CD4-positive, alpha-beta T cell (primary cell): ENCODE measurements at places on chromosomes 3 and 15. TPM values are rescaled to one million over a fixed set of nuclear protein-coding genes. Genes with fewer than 3 reads are reported as not detected.

CLRN1 gene
- total RNA-seq: not detected

BSN gene
- 0.08 TPM for total RNA-seq

CCDC13 gene
- not detected for total RNA-seq

GRCh38 chr15:39746176-39746575, 36.5 kb downstream of the FSIP1 start:
- no peak for DNase-seq

DNA sequence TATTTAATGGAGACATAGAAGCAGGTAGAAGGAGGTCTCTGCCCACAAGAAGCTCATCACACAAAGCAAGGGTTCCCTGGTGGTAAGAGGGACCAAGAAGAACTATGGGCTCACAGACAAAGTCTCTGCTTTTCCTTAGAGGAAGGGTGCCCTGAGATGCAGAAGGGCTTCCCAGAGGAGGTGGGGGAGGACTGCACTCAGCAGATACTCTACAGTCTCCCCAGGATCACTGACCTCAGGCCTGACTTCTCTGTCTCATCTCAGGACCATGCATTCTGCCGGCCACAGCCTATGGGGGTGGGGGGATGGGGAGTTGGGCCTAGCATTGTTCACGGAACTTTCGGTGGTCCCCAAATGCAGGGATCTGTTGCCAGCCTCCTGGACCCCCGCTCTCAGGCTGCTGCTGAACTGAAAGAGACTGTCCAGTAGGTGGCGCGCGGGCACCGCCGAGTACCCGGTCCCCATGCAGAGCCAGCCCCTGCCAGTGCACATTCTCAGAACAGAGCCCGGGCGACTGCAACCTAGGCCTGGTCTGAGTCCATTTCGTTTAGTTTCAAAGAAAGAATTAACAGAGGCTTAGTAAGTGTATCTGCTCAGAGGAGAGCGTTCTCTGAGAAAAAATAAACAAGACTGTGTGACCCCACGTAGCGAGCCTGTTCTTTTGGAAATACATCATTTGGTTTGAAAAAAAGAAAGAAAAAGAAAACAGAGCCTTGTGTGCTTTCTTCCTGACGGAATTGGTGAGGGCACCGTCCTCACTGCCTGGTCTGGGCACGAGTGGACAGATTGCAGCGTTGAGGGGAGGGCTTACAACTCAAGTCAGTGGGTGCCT, 74.1 kb downstream of the LRTM1 start:
- DNase-seq: no peak

GRCh38 chr3:46989146-46989810, 9.8 kb downstream of the NBEAL2 start:
- no peak for DNase-seq
